Fibroblast of the aortic adventitia (primary cell): ENCODE measurements at places on chromosomes 4 and X.

- DNase-seq, result no peak
Observed at GRCh38 chr4:63123441-63123840, 1285.8 kb downstream of the TECRL start.

GRCh38 chr4:26058537-26058936 is 144.5 kb downstream of the SMIM20 start:
- no peak for DNase-seq

GRCh38 chrX:30039768-30040167 is 175.6 kb upstream of the MAGEB2 start:
- peak; percentile 14 for DNase-seq

DNA sequence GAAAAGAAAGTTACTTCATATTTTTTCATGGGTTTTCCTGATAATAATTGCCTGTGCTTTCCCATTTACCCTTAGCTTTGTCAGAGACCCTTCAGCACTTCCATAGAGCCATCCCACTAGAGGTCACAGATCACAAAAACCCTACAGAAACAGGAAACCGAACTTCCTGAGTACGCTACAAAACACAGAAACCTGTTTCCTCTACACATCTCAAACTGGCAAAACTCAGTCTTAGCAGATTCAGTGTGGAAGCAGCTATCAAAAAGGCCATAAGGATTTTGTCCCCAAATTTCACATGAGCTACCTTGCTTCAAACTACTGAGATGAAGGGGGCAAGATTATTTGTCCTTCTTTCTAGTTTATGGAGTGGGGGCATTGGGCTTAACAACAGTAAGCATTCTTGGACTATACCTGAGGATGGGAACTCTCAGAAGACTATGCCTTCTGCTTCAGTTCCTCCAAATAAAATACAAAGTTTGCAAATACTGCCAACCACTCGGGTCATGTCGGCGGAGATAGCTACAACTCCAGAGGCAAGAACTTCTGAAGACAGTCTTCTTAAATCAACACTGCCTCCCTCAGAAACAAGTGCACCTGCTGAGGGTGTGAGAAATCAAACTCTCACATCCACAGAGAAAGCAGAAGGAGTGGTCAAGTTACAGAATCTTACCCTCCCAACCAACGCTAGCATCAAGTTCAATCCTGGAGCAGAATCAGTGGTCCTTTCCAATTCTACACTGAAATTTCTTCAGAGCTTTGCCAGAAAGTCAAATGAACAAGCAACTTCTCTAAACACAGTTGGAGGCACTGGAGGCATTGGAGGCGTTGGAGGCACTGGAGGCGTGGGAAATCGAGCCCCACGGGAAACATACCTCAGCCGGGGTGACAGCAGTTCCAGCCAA is at the start of gene MMRN1:
Gene MMRN1, plus strand, starts transcription at position 206 of the 902 bp plus-strand sequence. Its CDS starts 118 bp downstream, at position 324.
- no peak for DNase-seq

DNA sequence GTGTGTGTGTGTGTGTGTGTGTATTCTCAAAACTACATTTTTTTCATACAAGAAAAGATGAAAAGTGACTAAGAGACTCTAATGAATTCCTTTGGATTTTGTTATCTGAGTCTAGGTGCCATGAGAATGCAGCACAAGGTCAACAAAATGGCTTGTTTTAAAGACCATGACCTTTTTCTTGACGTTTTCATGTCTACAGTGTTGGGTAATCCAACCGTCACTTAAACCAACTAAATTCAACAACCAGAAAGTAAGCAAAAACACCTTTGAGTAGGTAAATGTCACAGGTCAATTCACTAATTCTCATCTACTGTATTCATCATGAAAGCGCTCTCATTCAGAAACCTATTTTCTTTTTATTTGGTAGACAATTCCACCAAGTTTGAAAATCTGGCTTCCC is 3.1 kb downstream of the SMARCA1 start:
- DNase-seq, result no peak

- no peak for DNase-seq
Observed at GRCh38 chrX:1020634-1021166, 191.7 kb downstream of the CRLF2 start.

DNA sequence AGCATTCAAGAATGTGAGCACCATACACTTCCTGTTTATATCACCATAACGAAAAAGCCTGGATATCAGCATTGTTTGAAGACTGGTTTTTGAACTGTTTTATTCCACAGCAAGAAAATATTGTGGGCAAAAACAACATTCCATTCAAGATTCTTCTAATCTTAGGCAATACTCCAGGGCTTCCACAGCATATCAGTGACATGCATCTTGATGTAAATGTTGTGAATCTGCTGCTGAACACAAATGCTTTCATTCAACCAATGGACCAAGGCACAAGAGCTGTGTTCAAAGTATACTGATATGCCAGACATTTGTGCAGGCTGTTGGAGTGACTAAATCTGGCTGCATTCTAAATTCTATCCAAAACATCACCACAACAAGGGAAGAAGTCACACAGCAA is 260.1 kb upstream of the ETNPPL start:
- no peak for DNase-seq

DNA sequence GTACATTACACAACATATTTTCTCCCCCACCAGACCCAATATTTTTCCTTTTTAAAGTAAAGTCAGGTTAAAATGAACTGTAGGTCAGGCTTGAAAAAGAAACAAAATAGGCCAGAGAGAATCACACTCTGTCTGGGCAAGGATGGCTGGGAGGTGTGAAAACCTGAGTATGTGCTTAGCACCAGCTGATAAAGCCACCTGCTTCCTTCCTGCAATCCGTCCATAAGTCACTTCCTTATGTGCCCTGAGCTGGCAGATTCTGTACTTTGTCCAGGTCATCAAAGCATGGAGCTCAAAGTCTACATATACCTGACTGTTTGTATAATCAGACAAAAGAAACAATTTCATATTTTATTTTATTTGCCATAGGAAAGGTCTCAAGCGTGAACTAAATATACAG is 37.7 kb downstream of the ANTXR2 start:
- no peak for DNase-seq

DNA sequence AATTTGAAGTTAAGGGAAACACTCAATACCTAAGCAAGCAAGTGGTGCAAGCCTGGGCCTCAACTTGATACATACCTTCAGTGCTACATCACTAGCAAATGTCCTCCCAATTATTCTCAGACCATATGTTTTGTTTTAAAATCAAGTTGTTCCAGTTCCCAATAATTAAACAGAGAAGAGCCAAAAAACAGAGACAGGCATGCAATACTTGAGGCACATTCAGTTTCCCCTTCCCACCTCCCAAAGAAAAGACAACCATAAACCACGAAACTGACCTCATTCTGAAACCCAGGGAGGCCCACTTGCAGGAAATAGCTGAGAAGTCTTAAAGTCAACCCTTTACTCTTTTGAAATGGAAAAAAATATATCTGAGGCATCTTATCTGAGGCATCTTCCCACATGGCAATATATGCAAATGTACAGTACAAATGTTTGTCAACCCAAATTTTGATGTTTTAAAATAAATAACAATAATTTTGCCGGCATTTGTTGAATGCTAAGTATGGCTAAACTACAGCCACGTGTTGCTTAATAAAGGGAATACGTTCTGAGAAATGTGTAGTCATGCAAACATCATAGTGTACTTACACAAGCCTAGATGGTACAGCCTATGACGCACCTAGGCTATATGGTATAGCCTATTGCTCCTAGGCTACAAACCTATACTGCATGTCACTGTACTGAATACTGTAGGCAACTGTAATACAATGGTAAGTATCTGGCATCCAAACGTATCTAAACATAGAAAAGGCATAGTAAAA is 147.5 kb downstream of the TSPAN5 start:
- DNase-seq, result peak; percentile 92

- peak; percentile 79 for DNase-seq
Observed at GRCh38 chr4:157045507-157046127, 30.3 kb upstream of the GLRB start.

DNA sequence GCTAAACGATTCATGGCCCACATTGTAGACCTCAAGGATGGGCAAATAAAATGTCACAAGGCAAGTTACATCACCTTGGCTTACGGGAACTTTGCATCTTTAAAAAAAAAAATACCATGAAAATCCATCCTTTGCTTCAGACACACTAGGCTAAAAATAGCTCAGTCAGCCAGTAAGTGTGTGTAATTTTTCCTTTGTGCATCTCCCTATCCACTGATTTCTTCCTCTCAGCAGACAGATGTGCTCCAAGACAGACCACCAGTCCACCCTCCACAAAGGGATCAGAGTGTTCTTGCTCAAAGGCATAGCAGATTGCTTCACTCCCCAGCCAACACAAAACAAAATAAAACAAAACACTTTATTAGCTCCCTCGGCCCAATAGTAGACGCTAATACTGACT is 14.6 kb downstream of the LDB2 start:
- no peak for DNase-seq

GRCh38 chr4:128301979-128302378 is 14.4 kb upstream of the PGRMC2 start:
- no peak for DNase-seq

GRCh38 chr4:6527259-6527658 is 47.7 kb upstream of the MAN2B2 start:
- DNase-seq, result no peak

- no peak for DNase-seq
Observed at GRCh38 chr4:163776957-163777356, 282.5 kb downstream of the TMA16 start.
